ENCODE measurements at places on chromosomes 4 and X. TPM values are rescaled to one million over a fixed set of nuclear protein-coding genes. Genes with fewer than 3 reads are reported as not detected.

Gene PRAF2
- 66.0 TPM for polyA plus RNA-seq

Gene FANCB
- polyA plus RNA-seq, result 0.56 TPM

Gene TASL
- 1.1 TPM for polyA plus RNA-seq

Gene OPRPN
- not detected for polyA plus RNA-seq

Gene BMP15
- polyA plus RNA-seq, result not detected

Gene GPR34
- 18.8 TPM for polyA plus RNA-seq

Gene ZNF157
- 0.20 TPM for polyA plus RNA-seq

Gene BEX4
- 143 TPM for polyA plus RNA-seq

Gene CT83
- not detected for polyA plus RNA-seq

Gene C4orf51
- not detected for polyA plus RNA-seq

Gene LGI2
- 0.44 TPM for polyA plus RNA-seq

Gene NSG1
- polyA plus RNA-seq, result 13.2 TPM

Gene SCD5
- polyA plus RNA-seq, result 88.1 TPM

Gene TBX22
- polyA plus RNA-seq, result not detected

Gene CYLC1
- polyA plus RNA-seq, result not detected

Gene HELT
- polyA plus RNA-seq, result not detected

Gene PARM1
- polyA plus RNA-seq, result 29.3 TPM

Gene SLC2A9
- polyA plus RNA-seq, result 1.8 TPM

Gene SCML2
- 11.1 TPM for polyA plus RNA-seq

Gene ASB5
- polyA plus RNA-seq, result 0.20 TPM

Gene ARMCX1
- polyA plus RNA-seq, result 26.7 TPM

Gene GSX2
- not detected for polyA plus RNA-seq

Gene FAT1
- polyA plus RNA-seq, result 8.1 TPM

Gene GUCY1A1
- polyA plus RNA-seq, result 10.8 TPM

Gene TENM3
- polyA plus RNA-seq, result 2.6 TPM

Gene SHOX
- not detected for polyA plus RNA-seq

Gene IDS
- 34.8 TPM for polyA plus RNA-seq

Gene PAGE5
- polyA plus RNA-seq, result not detected

Gene RTL9
- polyA plus RNA-seq, result 0.08 TPM

Gene FSTL5
- 0.64 TPM for polyA plus RNA-seq

Gene USP17L21
- not detected for polyA plus RNA-seq

Gene DDIT4L
- 0.88 TPM for polyA plus RNA-seq

Gene RBM10
- polyA plus RNA-seq, result 35.2 TPM

Gene CXCL6
- polyA plus RNA-seq, result 0.07 TPM

Gene HEPH
- polyA plus RNA-seq, result 33.5 TPM
